ENCODE measurements at places on chromosomes 5 and 9.

- DNase-seq: no peak
These were observed 28.8 kb upstream of the NCS1 start for GRCh38 chr9:130143279-130143893.

DNA sequence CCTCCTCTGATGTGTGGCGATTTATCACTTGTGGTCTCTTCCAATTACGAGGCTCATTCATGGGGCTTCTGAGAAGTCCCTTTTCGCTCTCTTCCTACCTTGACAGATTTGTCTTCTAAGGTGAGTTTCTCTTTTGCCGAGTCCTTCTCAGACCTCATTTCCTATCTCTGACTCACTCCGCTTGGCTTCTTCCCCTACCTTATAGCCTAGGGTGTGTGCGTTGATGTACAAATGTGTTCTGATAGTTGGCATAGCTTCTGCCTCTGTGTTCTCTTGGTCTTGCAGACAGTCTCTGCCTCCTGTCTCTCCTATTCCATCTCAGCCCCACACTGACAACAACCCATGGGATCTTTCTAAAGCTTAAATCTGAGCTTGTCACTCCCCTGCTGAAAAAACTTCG, 56.9 kb upstream of the SHB start:
- DNase-seq: no peak

GRCh38 chr9:86821006-86821845, 126.1 kb downstream of the GAS1 start:
- no peak for DNase-seq

GRCh38 chr9:123678878-123679329, 251.0 kb downstream of the DENND1A start:
- DNase-seq: no peak

- DNase-seq: no peak
These were observed 566.9 kb upstream of the RGMB start for GRCh38 chr5:98206566-98206965.

GRCh38 chr5:40432836-40433235, 246.9 kb upstream of the PTGER4 start:
- no peak for DNase-seq

DNA sequence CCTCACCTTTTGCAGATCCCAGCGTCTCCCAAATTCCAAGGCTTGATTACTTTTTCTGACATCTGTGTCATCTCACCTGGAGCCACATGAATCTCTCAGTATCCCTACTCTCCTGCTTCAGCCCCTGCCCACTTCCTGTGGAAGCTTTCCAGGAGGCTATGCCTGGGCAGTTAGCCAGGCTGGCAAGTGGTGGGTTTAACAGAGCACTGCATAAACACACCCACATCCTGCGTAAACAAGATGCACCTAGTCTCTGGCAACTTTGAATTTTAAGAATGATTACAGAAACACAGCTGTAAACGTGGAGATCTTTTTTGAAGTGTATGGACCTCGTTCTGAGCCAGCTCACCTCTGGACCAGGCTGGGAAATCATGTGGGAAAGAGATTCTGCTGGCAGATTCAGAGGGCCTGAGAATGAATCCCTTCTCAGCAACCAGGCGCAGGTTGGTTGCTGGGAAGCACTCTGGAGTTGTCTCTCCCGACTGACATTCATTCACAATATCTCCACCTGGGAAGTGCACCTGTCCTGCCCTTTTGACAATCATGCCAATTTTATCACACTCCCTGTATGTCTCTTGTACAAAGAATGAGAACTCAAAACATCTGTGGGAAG, 55.7 kb upstream of the FANCC start:
- no peak for DNase-seq

GRCh38 chr5:56751572-56752313, 63.6 kb upstream of the MAP3K1 start:
- DNase-seq: no peak

- no peak for DNase-seq
These were observed 9.8 kb upstream of the ERAP1 start for GRCh38 chr5:96817506-96817905.

GRCh38 chr5:133868946-133869518, 99.4 kb downstream of the C5orf15 start:
- peak; percentile 62 for DNase-seq

DNA sequence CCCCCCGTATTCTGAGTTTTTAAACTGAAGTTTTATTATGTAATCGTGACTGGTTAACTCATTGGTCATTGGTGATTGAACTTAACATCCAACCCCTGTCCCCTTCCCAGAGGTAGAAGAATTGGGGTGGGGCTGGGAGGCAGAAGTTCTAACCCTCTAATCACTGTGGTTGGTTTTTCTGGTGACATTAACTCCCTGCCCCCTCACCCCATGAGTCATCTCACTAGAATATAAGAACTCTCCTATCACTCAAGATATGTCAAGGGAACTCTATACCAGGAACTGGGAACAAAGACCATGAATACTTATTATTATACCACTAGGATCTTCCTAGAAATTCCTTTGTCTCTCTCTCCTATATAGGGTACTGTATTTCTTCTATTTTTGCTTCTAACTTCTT, 52.3 kb upstream of the CAVIN4 start:
- DNase-seq: no peak

DNA sequence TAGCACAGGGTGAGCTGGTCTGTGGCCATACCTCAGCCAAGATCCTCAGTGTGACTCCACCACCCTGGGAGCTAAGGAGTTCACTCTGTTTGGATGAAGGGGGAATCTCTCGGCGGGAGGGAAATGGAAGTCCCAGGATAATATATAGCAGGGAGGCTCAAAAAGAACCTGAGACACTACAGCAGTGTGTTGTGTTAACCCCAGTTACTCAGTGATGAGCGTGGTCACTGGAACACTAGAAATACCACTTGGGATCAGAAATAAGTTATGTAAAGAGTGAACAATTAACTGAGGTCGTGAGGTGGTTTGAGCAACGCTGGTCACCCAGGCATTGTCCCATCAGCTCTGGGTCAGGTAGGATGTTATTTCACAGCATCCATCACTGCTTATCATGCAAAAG, 59.3 kb upstream of the ADAMTS16 start:
- DNase-seq: no peak

DNA sequence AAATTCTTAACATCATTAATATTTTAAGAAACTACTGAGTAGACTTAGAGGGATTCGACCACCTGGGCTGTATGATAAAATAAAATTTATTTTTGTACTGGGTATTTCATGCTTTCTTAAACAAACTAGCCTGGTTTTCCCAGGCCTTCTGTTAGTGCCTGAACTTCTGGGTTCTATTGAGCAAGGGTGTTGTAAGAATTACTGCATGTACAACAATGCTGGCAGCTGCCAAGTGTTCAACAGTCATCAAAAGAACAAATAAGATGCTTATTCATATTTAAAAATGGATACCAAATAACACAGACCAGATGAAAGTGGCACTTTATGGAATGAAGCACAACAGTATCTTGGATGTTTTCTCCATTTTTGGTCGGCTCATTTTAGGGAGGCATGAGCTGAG, 123.2 kb upstream of the FBXL7 start:
- DNase-seq: no peak

DNA sequence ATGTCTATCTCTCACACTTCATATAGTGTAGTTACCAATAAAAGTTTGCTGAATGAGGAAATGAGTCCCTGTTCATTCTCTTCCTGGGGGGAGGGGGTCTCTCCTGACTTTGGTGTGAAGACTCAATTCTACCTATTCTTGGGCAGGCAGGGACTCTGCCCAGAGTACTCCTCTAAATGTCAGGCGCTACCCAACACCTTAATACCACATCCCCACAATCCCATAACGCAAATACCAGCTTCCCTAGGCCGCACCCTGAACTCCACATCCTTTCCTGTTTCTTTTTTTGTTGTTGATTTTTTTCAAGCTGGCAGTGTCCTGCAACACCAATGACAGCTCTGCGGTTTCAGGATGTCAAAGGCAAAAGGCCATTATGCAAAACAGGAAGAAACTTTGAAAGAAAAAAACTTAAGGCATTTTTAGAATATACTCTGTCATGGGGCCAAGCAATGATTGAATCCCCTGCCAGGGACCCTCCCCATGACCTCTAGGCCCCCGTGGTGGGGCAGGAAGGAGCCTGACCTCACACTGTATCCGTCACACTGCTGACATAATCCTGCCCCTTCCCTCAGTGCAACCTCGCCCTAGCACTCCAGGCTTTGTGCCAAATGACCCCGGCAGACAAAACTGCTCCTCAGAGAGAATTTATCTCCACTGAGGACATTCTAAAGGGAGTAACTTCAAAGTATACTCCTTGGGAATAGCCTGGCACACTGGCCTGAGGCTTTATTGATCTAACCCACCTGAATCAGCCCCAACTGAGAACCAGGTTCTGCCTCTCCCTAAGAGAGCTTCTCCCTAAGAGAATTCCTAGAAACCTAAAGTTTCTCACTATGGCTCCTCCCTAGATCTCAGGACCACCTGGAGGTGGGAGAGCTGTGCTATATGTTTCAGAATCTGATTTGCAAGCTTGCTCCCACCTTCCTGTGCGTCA, 8.0 kb downstream of the B4GALT1 start:
- DNase-seq: no peak

DNA sequence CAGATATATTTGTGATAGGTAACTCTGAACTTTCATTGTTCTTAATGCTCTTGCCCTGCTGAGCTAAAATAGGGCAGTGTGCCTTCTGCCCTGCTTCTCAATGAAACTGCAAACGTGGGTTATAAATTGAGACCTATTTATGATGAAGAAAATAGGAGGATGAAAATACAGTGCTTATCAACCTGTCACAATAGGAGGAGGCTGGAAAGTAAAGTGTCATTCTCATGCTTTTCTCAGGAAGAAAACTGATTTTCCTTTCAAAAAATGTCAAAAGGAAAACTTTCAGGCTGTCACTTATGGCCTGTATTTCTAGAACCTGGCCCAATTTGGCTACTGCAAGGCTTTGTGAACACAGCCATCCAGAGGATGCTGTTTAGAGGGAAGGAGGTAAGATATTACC, 130.3 kb upstream of the TUSC1 start:
- DNase-seq: no peak

DNA sequence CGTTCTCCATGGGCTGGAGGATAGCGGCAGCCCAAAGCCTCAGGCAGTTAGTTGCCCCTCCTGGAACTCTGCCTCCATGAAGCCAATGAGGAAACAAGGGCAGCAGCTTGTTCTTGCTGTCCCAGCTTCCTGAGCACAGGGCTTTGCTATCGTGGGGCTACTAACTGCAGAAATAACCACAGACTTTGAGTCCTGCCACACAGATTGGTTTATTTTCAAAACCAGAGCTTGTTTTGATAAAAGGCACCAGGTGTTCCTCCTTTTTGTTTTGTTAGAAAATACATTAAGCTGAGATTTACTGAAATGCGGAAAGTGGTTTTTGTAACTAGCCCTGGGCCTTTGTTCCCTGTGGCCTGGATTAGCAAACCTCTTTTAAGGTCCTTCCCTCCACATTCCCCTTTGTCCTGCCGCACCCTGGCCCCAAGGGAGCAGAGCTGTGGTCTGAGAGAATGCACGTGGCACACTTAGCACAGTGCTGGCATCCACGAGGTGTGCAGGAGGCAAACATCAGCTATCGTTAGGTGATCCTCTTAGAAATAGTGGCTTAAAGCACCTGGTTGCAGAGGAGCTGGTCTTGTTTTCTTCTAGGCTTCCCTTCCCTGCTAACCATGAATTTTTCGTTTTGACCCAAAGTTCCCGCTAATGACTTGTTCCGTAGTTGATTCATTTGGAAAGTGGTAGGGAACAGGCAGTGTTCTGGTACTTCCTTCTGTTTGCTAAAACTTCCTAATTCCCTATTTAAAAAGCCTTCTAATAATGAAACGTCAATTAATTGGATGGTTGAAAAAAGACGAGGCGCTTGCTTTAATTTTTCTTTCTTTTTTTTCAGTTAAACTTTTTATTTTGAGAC, 21.5 kb downstream of the MVB12B start:
- DNase-seq: no peak

GRCh38 chr9:4832786-4833579, 40.2 kb downstream of the RCL1 start:
- DNase-seq: no peak

Data from stimulated activated CD8-positive, alpha-beta memory T cell treated with anti-CD3 and anti-CD28 coated beads, Interleukin-4, amount 100 ng/mL, for 24 hours (primary cell).